Naive thymus-derived CD4-positive, alpha-beta T cell (primary cell): ENCODE measurements at places on chromosomes 12 and 14.
A peak's percentile ranks its signal among the peaks of the same experiment; 100 is the strongest.

GRCh38 chr12:80766897-80767296, 50.2 kb downstream of the MYF5 start:
- DNase-seq, result no peak

GRCh38 chr12:54030889-54031471, 1.9 kb upstream of the HOXC5 start:
- no peak for DNase-seq

GRCh38 chr14:64550621-64551333, 1.0 kb downstream of the PPP1R36 start:
- no peak for DNase-seq

GRCh38 chr14:23347406-23348296, 5.0 kb downstream of the SLC22A17 start:
- no peak for DNase-seq

- DNase-seq, result peak; percentile 72
Measured at GRCh38 chr12:67578976-67579661, 69.4 kb upstream of the DYRK2 start.

DNA sequence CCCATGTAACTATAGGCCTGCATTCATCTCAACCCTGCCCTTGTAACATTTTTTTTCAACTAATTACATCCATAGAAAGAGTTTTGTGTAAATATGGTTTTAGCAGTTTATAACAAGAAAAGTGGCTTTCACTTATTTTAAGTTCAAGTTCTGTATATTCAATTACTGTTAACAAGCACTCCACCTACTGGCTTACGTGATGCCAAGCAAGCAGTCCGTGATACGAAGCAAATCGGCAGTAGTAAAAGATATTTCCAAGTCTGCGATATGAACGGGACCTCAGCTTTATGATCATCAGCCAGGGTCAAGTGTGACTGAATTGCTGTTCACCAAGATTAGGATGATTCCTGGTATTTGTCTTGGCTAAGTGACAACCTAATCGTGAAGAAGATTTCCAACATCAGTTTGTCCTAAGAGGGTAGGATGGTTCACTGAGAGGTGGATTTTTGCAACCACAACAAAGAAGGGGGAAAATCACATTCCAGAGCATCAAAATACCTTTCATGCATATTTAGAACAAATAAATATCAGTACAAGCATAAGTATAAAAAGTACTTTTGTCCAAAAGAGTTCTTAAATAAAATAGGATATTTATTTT, 456.2 kb downstream of the FOXG1 start:
- no peak for DNase-seq

GRCh38 chr12:13941258-13942249, 39.8 kb downstream of the GRIN2B start:
- no peak for DNase-seq
